ENCODE measurements at places on chromosomes 6 and 20.

DNA sequence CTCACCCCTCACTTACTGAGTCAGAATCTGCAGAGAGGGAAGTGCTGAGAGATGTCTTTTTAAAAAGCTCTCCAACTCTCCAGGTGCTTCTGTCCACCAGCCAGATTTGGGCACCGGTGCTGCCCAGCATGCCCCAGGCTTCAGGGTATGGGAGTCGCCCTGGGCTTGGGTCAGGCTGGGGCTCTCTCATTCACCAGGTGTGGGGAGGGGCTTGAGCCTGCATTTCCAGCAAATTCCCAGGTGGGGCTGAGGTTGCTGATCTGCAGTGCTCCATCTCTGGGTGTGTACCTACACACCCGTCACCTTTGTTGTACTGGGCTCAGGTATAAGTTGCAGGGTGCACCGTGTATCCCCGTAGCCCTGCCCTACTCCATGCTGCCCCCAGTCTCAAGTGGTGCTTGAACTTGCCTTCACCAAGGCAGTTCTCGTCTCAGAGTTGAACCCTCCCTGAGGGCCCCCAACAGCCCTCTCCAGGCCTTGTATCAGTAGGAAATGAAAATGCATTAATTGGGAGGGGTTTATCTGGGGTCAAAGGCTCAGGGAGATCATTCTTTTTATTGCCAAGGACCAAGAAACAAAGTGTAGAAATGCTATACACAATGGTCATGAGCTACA, 23.5 kb downstream of the PPP1R3G start:
- DNase-seq: no peak

- DNase-seq: no peak
These were observed 61.5 kb downstream of the LYRM4 start for GRCh38 chr6:5199283-5199682.

GRCh38 chr6:21846541-21847451, 253.2 kb downstream of the SOX4 start:
- DNase-seq: peak; percentile 53

DNA sequence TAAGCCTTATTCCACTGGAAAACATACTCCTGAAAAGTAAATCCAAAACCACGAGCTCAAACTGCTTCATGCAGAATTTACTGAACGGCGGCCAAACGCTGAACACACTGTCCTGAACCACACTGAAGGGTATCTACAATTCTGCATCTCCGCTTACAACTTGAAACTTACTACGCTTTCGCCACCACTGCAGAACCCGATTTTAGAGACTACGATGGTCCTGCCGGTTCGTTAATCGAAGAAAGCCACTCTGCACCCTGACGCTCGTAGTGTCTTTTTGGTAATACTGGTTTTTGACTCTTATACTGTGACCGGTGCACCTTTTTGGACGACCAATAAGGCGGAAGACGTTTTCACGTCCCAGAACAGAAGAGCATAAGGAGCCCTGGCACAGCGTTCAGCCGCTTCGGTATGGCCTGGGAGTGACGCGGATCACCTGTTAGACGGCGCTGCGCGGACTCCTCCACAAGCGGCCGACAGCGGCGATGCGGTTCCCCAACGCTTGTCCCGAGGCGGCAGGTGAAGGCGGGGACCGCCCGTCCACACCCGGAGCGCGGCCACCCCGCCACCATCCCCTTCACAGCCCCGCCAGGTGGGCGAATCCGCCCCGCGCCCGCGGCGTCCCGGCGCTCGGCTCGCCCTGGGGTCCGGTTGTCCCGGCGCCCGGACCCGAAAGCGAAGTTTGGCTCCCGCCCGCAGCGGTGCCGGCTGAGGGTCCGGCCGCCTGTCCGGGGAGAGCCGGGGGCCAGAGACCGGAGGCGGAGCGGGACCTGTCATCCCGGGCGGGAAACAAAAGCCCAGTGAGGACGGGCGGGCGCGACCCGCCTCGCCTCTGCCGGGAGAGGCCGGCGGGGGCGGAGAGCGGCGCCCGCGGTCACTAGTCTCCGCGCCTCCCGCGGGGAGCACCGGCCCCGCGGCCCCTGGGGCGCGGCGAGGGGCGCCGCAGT, 784 bp downstream of the FKBP5 start:
- DNase-seq: peak; percentile 65
